ENCODE measurements at places on chromosomes 7 and 10. TPM values are rescaled to one million over a fixed set of nuclear protein-coding genes. Genes with fewer than 3 reads are reported as not detected.

- H3K4me1 ChIP-seq: no peaks in the 10 kb centered on the region
- H3K36me3 ChIP-seq: no peaks in the 10 kb centered on the region
- no peaks in the 10 kb centered on the region for H3K27me3 ChIP-seq
- no peak within 1 kb of the TSS for H3K27ac ChIP-seq
- H3K4me3 ChIP-seq: no peak within 1 kb of the TSS
Observed at GRCh38 chr10:69278446-69278963, at the start of gene HK1. HK1 (plus strand) TSS chr10:69278496.

- no peak overlapping the region for H3K4me3 ChIP-seq
- H3K36me3 ChIP-seq: no peaks in the 10 kb centered on the region
- H3K27ac ChIP-seq: no peak overlapping the region
- DNase-seq: no peak
Observed at GRCh38 chr7:124959676-124960075, 30.1 kb upstream of the POT1 start.

DNA sequence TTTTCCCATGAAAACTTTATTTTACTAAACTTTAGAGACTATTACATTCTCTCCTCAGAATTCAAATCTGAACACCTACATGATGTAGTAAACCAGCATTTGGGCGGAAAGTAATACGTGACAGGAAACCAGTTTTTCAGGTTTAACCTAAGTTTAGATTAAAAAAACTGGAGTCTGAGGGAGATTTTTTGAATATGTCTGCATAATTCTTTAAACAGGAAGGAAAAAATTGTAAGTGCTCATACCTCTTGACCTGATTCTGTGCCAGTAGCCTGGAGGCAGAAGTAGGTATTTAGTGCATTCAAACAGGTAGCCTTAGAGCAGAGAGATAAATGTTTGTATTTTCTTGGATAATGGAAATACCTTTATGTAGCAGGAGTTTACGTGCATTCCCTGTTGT is 224.3 kb downstream of the MDFIC start:
- no peaks in the 10 kb centered on the region for H3K27me3 ChIP-seq
- H3K27ac ChIP-seq: no peak overlapping the region
- no peak for DNase-seq
- H3K4me3 ChIP-seq: no peak overlapping the region
- H3K4me1 ChIP-seq: no peaks in the 10 kb centered on the region
- H3K36me3 ChIP-seq: no peaks in the 10 kb centered on the region

GRCh38 chr10:11719496-11720259 is 22.5 kb upstream of the ECHDC3 start:
- H3K4me1 ChIP-seq: no peaks in the 10 kb centered on the region
- H3K36me3 ChIP-seq: no peaks in the 10 kb centered on the region
- no peak overlapping the region for H3K4me3 ChIP-seq

DNA sequence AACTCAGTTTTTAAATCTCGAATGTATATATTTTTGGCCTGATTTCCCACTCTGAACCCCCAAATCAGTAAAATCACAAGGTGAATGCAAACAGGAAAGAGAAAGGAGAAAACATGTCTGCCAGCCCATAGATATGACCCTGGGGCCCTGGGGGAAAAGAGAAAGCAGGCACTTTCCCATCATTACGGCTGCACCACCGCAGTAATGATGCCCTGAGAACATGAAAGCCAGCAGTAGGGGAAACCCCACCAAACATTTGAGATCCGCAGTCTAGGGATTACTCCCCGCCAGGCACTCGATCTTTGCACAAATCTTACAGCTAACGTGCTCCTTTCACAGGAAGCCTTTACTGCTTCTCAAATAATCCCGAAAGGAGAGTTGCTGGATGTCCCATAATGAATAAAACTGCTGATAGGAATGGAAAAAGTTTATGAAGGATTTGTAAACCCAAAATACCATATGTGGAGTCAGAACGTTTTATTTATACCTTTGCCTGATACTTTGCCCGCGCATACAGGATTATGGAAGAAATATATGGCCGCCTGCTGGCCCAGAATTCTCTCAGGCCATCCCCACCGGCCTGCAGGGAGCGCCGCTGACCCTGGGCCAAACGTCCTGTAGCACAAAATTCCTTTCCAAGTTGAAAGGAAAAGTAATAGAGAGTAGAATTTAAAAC is 180.0 kb upstream of the INHBA start:
- no peaks in the 10 kb centered on the region for H3K36me3 ChIP-seq
- no peak for DNase-seq
- no peaks in the 10 kb centered on the region for H3K4me1 ChIP-seq

- peaks cover 43% of the 10 kb centered on the region for H3K4me1 ChIP-seq
- no peak for DNase-seq
- H3K27me3 ChIP-seq: no peaks in the 10 kb centered on the region
- no peak overlapping the region for H3K27ac ChIP-seq
Observed at GRCh38 chr10:35462491-35462934, 126.2 kb downstream of the CCNY start.

Gene TECTB
- total RNA-seq: not detected

Gene SFTPD
- 0.54 TPM for total RNA-seq

Gene WIPF3
- total RNA-seq: 12.1 TPM

GRCh38 chr10:122746408-122746807 is 46.8 kb upstream of the C10orf120 start:
- H3K27ac ChIP-seq: no peak overlapping the region
- no peaks in the 10 kb centered on the region for H3K36me3 ChIP-seq

DNA sequence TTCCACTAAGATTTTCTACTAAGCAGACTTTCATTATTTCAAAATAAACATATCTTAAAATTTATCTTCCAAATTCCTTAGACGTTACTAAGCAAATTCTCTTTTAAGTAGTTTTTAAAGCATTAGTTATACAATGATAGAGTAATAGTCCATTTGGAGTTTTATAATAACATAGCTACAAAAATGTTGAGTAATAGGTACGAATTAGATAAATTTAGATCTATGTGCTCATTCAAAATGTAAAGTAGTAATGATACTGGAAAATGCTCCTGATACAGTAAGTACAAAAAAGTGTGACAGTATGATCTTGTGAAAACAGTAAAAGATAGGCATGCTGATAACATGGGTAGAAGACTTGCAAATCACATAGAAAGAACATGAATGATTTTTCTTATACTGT is 4.5 kb downstream of the DMTF1 start:
- no peaks in the 10 kb centered on the region for H3K27me3 ChIP-seq
- H3K36me3 ChIP-seq: peaks cover 23% of the 10 kb centered on the region
- no peak for DNase-seq
- no peak overlapping the region for H3K4me3 ChIP-seq

DNA sequence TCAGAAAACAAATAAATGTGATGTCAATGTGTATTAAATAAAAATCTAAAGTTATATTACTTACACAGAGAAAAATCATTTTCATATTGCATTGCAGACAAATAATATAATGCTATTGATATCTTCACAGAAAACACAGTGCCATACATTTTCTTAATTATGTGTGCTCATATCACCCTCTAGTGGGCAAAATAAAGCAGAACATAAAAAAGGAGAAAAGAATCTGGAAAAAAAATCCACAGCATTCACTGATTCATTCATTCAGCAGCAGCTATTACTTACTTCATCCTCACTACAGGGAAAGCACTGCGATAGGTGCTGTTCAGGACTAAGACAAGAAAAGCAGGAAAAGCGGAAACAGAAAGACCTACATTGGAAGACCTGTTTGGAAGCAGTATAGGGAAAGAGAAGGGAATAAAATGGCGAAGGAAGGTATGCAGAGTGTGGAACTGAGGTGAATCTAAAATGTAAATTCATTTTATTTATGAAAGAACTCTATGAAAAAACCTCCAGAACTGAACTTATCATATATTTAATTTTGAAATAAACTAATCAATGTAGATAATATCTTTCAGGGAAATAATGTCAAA is 73.2 kb downstream of the POT1 start:
- H3K27me3 ChIP-seq: no peaks in the 10 kb centered on the region
- H3K4me3 ChIP-seq: no peak overlapping the region
- no peaks in the 10 kb centered on the region for H3K36me3 ChIP-seq
- H3K4me1 ChIP-seq: no peaks in the 10 kb centered on the region
- H3K27ac ChIP-seq: no peak overlapping the region

Gene PHKG1
- total RNA-seq: 0.61 TPM

DNA sequence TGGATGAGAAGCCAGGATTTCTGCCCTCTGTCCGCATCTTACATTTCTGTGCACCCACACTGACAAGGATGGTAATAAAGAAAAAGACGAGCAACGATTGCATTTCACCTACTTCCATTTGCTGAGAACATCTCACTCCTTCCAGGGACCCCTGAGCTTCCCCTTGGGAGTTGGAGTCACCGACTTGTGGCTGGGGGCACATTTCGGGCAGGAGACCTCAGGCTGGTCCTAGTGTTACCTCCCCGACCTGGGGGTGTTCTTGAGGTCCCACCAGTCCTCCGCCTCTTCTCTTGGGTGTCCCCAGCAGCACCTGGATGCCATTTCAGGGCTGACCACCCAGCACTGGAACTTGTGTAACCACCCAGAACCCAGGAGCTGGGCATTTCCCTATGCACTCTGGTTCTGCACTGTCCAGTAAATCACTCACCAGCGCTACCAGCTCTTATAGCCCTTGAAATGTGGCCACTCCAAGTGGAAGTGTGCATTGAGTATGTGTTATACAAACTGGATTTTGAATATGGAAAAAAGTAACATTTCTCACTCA is 84.9 kb downstream of the LANCL2 start:
- no peaks in the 10 kb centered on the region for H3K27me3 ChIP-seq
- no peak for DNase-seq
- no peaks in the 10 kb centered on the region for H3K36me3 ChIP-seq
- no peak overlapping the region for H3K27ac ChIP-seq

- H3K4me1 ChIP-seq: no peaks in the 10 kb centered on the region
- no peaks in the 10 kb centered on the region for H3K36me3 ChIP-seq
- no peak overlapping the region for H3K27ac ChIP-seq
- no peak for DNase-seq
- no peaks in the 10 kb centered on the region for H3K27me3 ChIP-seq
Observed at GRCh38 chr7:42736931-42737330, 174.9 kb downstream of the C7orf25 start.

GRCh38 chr7:37901236-37901827 is 15.3 kb downstream of the SFRP4 start:
- no peak for DNase-seq
- no peaks in the 10 kb centered on the region for H3K36me3 ChIP-seq
- no peak overlapping the region for H3K4me3 ChIP-seq
- H3K4me1 ChIP-seq: no peaks in the 10 kb centered on the region
- no peak overlapping the region for H3K27ac ChIP-seq
- H3K27me3 ChIP-seq: no peaks in the 10 kb centered on the region

DNA sequence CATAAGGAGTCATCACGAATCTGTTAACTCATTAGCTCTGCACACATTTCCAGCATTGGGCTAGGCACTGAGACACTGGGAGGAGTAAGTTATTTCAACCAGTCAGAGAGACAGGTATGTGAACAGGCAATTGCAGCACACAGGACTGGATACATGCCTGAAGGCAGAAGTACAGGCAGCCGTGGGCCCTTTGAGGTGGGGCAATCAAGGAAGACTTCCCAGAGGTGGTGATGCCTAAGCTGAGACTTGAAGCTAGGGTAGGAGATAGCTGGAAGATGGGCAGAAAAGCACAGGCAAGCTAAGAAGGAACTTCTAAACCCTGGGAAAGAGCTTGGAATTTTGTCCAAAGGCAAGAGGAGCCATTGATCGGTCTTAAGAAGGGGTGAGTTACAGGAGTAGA is 249.7 kb downstream of the EMX2 start:
- DNase-seq: no peak
- no peaks in the 10 kb centered on the region for H3K27me3 ChIP-seq

GRCh38 chr7:17320657-17321056 is 22.2 kb downstream of the AHR start:
- H3K27ac ChIP-seq: no peak overlapping the region
- H3K4me1 ChIP-seq: no peaks in the 10 kb centered on the region
- H3K4me3 ChIP-seq: no peak overlapping the region
- no peak for DNase-seq
- H3K27me3 ChIP-seq: no peaks in the 10 kb centered on the region

Gene MMP21
- total RNA-seq: not detected

Gene AGAP9
- total RNA-seq: 7.7 TPM

GRCh38 chr10:95353123-95353522 is 62.3 kb upstream of the PDLIM1 start:
- no peak overlapping the region for H3K4me3 ChIP-seq
- H3K4me1 ChIP-seq: no peaks in the 10 kb centered on the region
- H3K27ac ChIP-seq: no peak overlapping the region

Gene ACSM6
- total RNA-seq: not detected

- H3K36me3 ChIP-seq: no peaks in the 10 kb centered on the region
- no peak for DNase-seq
- no peaks in the 10 kb centered on the region for H3K4me1 ChIP-seq
- H3K4me3 ChIP-seq: no peak overlapping the region
- no peak overlapping the region for H3K27ac ChIP-seq
Observed at GRCh38 chr7:13077466-13077865, 390.0 kb downstream of the ARL4A start.

DNA sequence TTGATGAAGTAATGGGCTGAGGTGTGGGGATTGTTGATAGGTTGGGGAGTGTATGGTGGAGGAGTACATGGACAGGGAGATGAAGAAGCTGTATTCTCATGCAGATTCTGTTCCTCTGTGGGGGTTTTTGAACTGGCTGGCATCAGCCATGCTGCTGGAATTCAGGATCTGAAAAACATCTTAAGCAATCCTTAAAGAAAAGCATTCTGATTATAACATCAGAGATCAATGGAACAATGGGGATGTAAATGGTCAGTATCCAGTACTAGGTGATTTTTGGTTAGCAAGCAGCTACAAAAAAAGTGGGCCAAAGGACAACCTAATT is 247.5 kb upstream of the GALNT17 start:
- no peaks in the 10 kb centered on the region for H3K27me3 ChIP-seq
- no peak for DNase-seq
- H3K4me1 ChIP-seq: peaks cover 17% of the 10 kb centered on the region
- H3K36me3 ChIP-seq: no peaks in the 10 kb centered on the region
- no peak overlapping the region for H3K27ac ChIP-seq

Gene SFRP4
- total RNA-seq: not detected

- no peak overlapping the region for H3K27ac ChIP-seq
- no peaks in the 10 kb centered on the region for H3K27me3 ChIP-seq
- no peak for DNase-seq
- no peaks in the 10 kb centered on the region for H3K36me3 ChIP-seq
Observed at GRCh38 chr7:2417981-2418481, 14.6 kb downstream of the CHST12 start.

Gene STYXL1
- 32.3 TPM for total RNA-seq

- H3K27me3 ChIP-seq: no peaks in the 10 kb centered on the region
- H3K36me3 ChIP-seq: no peaks in the 10 kb centered on the region
Observed at GRCh38 chr10:132628966-132629900, 91.6 kb downstream of the INPP5A start.

GRCh38 chr10:6654571-6654970 is 74.5 kb upstream of the PRKCQ start:
- no peaks in the 10 kb centered on the region for H3K27me3 ChIP-seq
- no peaks in the 10 kb centered on the region for H3K36me3 ChIP-seq
- DNase-seq: no peak
- H3K27ac ChIP-seq: no peak overlapping the region

- H3K4me3 ChIP-seq: peak overlapping the region; percentile 93
- no peaks in the 10 kb centered on the region for H3K36me3 ChIP-seq
Observed at GRCh38 chr10:102918817-102919245, 737 bp downstream of the CNNM2 start.

Measured in H1 (cell line).